ENCODE measurements at places on chromosomes 5 and 9. TPM values are rescaled to one million over a fixed set of nuclear protein-coding genes. Genes with fewer than 3 reads are reported as not detected.

GRCh38 chr9:127361561-127361960 is 35.4 kb upstream of the SLC2A8 start:
- DNase-seq, result no peak

DNA sequence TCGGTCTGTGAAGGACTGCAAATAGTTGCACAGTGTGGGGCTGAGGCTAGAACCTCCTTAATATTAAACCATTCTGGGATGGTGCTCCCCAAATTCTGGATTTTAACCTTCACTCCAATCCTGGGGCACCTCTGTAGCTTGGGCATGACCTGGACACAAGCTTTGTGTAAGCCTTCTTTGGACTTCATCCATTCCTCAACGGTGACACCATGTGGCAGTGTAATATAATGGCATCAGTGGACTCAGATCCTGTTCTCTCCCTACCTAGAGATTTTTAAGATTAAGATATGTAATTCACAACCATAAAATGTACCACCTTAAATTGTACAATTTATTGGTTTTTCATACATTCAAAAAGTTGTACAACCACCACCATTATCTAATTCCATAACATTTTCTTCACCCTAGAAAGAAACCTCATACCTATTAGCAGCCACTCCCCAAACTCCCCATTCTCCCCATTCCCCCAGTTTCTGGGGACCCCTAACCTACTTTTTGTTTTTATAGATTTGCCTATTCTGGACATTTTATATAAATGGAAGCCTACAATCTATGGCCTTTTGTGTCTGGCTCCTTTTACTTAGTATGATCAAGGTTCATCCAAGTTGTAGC is 4.8 kb upstream of the PLGRKT start:
- no peak for DNase-seq

The BNIP1 gene
- total RNA-seq, result 2.2 TPM

The F12 gene
- not detected for total RNA-seq

- DNase-seq, result no peak
Observed at GRCh38 chr5:117020999-117021398, 446.4 kb upstream of the SEMA6A start.

The SHOC1 gene
- not detected for total RNA-seq

The WDR38 gene
- 0.39 TPM for total RNA-seq

GRCh38 chr9:99582814-99583213 is 238.9 kb upstream of the NR4A3 start:
- no peak for DNase-seq

- DNase-seq, result no peak
Observed at GRCh38 chr9:81394881-81395675, 294.3 kb downstream of the TLE1 start.

DNA sequence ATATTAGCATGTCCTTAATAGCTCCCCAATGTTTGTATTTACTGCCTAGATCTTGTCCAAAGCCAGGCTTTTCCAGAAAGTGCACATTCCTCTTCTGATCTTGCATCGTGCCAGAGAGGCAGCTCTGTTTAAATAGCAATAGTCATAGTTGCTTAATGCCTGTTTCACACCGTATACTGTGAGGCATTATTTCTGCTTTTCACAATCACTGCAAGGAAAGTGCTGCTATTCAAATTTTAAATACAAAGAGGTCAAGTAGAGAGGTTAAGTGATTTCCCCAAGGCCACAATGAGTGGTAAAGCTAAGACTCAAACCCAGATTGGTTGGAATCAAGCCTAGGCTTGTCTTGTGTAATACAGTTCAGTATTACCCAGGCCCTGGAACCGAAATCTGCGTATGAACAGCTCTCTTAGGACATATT is 153.6 kb downstream of the SNX18 start:
- DNase-seq, result no peak

The TLR4 gene
- total RNA-seq, result 33.1 TPM

- no peak for DNase-seq
Observed at GRCh38 chr9:2809692-2810419, 34.0 kb downstream of the PUM3 start.

The PCDHGA1 gene
- 1.6 TPM for total RNA-seq

- DNase-seq, result no peak
Observed at GRCh38 chr5:67149951-67150523, 46.6 kb downstream of the CD180 start.

DNA sequence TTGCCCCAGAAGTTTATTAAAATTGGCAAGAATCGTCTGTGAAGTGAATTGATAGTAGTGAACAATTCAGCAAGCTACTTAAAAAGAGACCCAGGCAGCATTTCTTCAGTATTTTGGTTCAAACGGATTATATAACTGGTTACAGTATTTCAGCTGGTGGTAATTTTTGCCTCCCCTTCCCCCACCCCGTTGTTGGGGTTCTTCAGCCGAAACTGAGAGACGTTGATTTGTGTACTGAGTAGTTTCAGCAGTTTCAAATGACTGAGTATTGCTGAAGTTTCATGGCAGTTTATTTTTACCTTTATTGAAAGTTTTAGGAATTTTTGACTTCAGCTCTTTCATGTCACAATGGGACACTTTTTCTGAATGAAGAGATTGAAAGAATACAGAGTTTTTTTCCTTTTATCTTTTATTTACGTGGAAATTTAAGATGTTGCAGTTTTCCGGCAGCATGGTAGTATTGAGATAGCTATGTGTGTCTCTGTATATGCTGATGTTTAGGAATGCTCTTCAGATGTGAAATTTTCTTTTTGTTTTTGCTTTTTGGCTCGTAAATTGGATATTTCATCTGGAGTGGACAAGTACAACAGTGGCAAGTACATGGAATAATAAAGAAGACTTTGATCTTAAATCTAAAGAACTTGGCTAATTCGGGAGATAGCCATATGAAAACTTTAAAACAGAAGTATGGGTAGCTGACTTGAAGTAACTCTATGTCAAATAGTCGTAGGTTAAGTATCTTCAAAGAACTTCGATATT is 1.9 kb downstream of the GPBP1 start:
- no peak for DNase-seq

The FOXB2 gene
- total RNA-seq, result not detected

GRCh38 chr5:170484847-170485615 is 18.8 kb upstream of the KCNIP1 start:
- DNase-seq, result no peak

The PCDHB7 gene
- total RNA-seq, result 4.4 TPM

DNA sequence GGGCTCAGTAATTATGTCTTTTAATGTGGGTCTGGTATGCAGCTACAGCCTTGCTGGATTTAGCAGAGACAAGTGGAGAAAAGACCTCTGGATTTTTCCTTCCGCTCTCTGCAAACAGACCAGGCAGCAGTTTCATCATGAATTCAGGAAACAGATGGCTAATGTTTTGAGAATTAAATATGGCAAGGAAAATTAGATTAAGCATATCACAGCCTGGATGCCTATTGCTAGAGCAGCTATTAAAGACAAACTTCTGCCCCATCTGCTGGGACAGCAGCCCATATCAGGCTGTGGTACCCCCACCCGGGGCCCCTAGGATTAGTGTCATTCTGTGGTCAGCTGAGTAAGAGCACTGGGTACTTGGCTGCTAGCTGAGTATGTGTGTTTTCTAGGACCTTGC is 6.2 kb downstream of the SKP2 start:
- DNase-seq, result no peak

DNA sequence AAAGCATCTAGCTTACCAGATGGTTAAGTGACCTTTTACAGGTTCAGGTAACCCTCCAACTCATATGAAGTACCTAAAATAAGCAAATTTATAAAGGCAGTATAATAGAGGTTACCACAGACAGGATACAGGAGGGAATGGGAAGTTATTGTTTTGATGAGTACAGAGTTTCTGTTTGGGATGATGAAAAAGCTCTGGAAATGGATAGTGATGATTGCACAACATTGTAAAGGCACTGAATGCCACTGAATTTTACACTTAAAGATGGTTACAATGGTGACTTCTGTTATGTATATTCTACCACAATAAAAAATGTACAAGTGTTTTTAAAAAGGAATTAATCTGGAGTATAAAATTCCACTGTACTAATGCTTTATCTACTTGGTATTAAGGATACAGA is 75.0 kb upstream of the NIPBL start:
- DNase-seq, result no peak

DNA sequence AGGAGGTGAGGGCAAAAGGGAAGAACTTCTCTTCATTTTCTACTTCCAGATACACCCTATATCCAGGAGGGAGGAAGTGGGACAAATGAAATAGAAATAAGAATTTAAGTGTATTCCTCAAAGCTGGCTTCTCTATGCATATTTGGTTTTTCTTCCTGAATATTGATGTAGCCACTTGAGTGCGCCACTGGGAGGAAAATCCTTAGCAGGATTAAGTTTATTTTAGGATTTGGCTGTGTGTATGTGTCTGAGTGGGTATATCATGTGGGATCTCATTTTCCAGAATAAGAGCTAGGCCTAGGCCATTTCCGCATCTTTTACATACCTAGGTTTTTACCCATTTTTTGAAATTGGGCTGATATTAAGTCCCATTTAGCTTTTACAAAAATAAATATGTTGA is 42.5 kb downstream of the MAP1B start:
- DNase-seq, result no peak

- no peak for DNase-seq
Observed at GRCh38 chr5:173069671-173070070, 13.5 kb downstream of the CREBRF start.

The NDOR1 gene
- total RNA-seq, result 20.1 TPM

The BTNL8 gene
- total RNA-seq, result not detected

- DNase-seq, result no peak
Observed at GRCh38 chr5:151225475-151225874, 1.6 kb upstream of the CCDC69 start.

- no peak for DNase-seq
Observed at GRCh38 chr5:45623832-45624231, 72.3 kb downstream of the HCN1 start.

DNA sequence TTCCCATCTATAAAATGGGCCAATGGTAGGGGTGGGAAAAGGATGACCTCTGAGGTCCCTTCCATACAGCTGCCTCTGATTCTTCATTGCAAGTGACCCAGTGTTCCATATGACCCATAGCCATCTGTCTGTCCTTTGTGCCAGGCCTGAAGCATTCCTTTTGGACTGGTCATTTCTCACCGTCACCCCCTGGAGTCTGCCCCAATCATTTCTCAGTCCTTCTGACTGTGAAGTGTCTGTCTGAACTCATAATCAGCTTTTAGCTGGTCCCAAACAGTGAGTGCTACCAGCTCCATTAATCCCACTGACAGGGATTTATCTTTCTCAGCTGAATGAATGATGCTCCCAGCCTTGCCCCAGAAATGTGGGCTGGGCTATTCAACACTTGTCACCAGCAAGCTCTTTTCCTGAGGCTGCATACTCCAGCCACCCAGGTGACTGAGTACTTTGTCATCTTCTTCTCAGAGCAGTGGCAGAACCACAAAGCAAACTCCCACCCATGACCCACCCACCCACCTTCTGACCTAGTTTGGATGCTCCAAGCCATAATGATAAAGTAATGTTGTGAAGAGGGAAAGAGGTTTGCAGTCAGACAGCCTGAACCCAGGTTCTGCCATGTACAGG is 37.4 kb downstream of the KCNIP1 start:
- DNase-seq, result no peak

DNA sequence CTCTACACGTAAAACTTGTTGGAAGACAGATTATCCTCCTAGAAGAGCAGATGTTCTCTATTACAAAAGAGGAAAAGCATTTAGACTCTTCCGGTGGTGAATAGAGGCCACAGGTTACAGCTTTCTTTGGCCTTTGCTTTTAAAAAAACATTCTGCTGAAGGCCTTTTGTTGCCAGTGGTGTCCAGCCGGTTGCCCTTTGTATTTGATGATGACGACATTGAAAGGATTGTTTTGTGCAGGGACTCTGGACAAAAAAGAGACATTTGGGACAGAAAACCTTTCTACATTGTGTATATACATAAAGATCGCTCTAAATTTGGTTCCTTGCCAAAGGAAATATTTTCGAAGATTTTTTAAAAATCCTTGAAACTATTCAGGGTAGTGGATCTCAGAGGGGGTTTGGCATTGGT is 180.3 kb downstream of the C9orf152 start:
- no peak for DNase-seq

DNA sequence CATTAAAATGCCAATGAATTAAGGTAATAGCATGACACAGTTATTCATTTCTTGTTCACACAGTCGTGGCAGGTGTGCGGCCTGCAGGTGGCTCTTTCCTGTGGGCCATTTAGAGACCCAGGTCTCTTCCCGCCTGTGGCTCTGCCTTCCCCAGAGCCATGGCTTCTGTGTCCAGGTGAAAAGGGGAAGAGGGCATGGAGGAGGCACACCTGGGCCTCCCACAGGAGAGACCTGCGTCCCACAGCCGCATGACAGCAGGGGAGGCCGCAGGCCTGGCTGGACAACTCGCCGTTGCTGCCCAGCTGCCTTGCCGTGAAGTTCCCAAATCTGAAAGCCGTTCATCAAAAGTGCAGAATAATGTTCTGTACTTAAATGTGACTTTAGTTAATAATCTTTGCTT is 14.4 kb upstream of the PLEKHG4B start:
- no peak for DNase-seq

DNA sequence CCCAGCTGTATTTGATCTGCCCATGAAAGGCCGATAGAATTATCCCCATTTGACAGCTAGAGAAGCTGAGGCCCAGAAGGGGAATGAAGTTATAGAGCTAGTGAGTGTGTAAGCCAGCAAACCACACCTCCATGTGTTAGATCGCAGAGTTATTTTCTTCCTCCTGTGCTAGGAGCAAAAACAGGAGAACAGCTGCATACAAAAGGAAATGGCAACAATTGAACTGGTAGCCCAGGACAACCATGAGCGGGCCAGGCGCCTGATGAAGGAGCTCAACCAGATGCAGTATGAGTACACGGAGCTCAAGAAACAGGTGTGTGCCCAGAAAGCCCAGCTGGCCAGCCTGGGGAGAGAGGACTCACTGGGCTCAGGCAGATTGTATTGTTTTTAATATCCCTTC is 30.4 kb downstream of the RAB14 start:
- no peak for DNase-seq

- no peak for DNase-seq
Observed at GRCh38 chr9:95458666-95459065, 58.1 kb downstream of the PTCH1 start.

The ANXA1 gene
- total RNA-seq, result 265 TPM

The ADCY2 gene
- total RNA-seq, result 8.8 TPM

The RAB14 gene
- 44.4 TPM for total RNA-seq

The TEX48 gene
- not detected for total RNA-seq

The GLRA1 gene
- not detected for total RNA-seq

DNA sequence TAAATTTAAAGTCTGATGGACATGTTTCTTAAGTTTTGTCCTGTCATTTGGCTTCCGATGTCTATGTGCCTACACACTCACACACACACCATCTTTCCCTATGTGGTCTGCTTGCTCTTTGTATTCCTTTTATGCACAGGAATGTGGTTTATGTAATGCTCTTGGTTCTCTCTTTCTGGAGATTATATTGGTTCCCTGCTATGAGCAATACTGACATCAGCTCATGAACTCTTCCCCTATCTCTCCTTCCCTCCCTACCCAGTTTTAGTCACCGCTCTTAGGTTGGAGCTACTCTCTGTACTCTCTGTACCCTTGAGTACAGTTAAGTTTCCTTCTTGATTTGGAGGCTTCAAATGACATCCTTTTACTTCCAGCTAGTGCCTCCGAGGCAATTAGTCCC is 77.9 kb upstream of the MVB12B start:
- DNase-seq, result no peak

The WNK2 gene
- 7.2 TPM for total RNA-seq

- DNase-seq, result no peak
Observed at GRCh38 chr5:31066655-31067328, 126.7 kb upstream of the CDH6 start.

GRCh38 chr5:161660806-161661205 is 24.7 kb upstream of the GABRA6 start:
- no peak for DNase-seq

- no peak for DNase-seq
Observed at GRCh38 chr5:140018096-140018481, 25.0 kb downstream of the NRG2 start.

- no peak for DNase-seq
Observed at GRCh38 chr5:159386028-159386711, 55.9 kb upstream of the IL12B start.

- no peak for DNase-seq
Observed at GRCh38 chr5:180718810-180719453, 20.9 kb downstream of the OR2Y1 start.

Data from tibial nerve (tissue), 4 donors.